ENCODE measurements at places on chromosomes 5 and 9.

DNA sequence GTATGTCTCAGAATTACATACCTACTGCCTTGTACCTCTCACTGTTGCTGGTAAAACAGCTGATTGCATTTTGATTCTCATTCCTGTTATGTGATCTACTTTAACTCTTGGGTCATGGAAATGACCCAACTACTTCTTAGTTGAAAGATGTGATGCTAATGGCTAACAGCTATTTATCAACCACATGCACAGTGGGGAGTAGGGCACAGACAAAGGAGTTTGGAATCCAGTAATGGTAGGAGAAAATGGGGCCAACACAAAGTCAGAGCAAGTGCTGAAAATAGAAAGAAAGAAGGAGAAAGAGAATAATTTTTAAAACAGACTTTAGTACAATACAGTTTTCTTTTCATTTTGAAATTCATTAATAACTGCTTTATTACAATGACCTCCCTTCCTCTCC is 241.0 kb downstream of the PTPRD start:
- no peak for DNase-seq

- DNase-seq, result no peak
Observed at GRCh38 chr5:138960145-138960692, 85.1 kb upstream of the LRRTM2 start.

DNA sequence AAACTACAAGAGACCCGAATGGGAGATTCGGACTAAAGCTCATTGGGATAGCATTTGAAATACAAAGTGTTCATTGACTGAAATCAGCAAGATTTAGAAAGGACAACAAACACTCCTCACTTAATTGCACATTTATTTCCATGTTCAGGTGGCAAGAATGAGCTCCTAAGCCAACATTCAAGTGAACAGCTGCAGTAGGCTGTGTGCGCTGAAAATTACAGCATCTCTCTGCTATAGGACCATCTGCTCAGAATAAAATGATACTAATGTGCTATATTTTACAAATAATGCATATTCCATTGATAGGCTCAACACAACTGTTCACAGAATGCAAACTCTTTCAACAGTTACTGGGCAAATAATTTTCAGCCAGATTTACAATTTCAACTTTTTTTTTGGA is 61.8 kb downstream of the ELAVL2 start:
- DNase-seq, result no peak

DNA sequence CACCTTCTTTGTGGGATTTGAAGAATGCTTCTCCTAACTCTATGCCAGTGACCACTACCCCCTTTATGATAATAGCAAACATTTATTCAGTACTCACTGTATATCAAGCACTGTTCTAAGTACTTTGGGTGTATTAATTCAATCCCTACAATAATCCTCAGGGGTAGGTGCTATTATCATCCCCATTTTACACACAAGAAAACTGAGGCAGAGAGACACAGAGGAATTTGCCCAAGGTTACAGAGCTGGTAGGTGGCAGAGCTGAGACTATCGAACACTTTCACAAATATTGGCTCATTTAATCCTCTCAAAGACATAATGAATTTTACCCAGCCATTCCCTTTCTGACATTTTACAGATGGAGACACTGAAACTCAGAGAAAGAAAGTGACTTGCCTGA is 9.8 kb upstream of the LARP1 start:
- DNase-seq, result no peak

- no peak for DNase-seq
Observed at GRCh38 chr9:81119591-81119990, 569.8 kb downstream of the TLE1 start.

DNA sequence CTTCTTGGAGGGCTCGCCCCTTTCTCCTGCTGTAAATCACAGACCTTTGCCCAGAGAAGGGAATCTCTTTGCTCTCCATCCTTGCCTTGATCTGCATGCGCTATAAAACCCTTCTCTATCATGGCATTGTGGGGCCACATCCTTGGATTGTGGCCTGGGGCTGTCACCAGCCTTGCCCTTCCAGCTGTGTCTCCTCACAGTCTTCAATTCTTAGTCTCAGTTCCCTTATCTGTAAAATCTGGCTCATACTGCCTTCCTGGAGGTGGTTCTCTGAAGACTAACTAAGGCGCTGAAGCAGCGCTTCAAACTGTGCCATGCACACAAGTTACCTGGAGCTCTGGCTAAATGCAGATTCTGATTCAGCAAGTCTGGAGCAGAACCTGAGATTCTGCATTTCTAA is 53.4 kb upstream of the RARS1 start:
- no peak for DNase-seq

- peak; percentile 80 for DNase-seq
Observed at GRCh38 chr9:14119694-14120514, 194.0 kb downstream of the NFIB start.

- no peak for DNase-seq
Observed at GRCh38 chr5:132384506-132385050, 15.1 kb downstream of the SLC22A5 start.

All from fibroblast of mammary gland (primary cell).